ENCODE measurements at places on chromosomes 3 and 15.

DNA sequence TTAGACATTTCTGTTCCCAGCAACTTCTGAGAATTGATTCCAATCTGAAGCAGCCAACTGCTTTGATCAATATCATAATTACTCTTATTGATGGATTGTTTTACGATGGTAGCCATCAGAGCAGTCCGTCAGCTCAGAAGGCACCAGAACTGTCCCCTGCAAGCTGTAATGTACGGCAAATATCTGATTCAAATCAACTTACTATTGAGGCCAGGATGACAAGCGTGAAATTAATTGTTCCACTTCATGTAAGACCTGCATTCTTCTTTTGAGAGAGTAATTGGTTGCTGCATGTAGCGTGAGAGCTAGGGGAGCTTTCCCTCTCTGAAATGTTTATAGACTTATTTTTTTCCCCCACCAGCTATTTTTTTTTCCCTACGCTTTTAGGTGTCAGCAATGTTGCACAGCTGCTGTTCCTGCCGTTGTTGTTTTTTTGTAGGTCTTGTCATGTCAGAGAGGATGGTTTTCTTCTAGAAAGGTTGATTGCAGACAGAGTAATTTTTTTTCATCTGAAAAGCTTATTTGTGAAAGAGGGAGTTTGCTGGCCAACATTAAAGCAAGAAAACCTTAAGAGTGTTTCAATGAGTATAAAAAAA, 134.9 kb downstream of the CACNA2D3 start:
- no peak for DNase-seq

- DNase-seq = no peak
Observed at GRCh38 chr3:112407214-112407887, 74.4 kb downstream of the CD200 start.

DNA sequence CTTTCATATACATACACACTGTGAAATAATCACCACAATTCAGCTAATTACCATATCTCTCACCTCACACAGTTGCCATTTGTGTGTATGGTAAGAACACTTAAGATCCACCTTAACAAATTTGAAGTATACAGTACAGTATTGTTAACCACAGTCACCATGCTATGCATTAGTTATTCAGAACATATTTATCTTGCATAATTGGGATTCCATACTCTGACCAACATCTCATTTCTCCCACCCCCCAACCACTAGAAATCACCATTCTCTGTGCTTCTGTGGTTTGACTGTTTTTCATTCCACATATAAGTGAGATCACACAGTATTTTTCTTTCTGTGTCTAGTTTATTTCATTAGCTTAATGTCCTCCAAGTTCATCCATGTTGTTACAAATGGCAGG, 247.7 kb upstream of the CTNNB1 start:
- DNase-seq = peak; percentile 96

GRCh38 chr15:56933410-56933809, 15.0 kb downstream of the TCF12 start:
- DNase-seq = no peak

DNA sequence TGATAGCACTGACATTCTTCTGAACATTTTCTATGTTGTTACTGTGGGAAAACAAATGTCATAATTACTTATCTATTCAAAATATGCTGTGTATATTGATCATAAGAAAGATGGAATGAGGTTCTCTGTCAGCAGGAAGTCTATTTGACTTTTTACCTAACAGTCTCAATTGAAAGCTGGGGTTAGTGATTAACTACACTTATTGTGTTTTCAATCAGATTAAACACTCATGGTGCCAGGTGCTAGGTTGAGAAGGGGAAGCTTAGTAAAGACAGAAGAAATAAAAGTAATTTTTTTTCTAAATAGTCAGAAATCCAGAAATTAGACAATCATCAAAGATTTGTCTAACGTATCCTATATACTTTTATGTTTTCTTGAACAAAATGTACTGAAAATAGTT, 281.0 kb upstream of the NR2E3 start:
- no peak for DNase-seq

GRCh38 chr15:71364117-71364584, 248.9 kb downstream of the THSD4 start:
- DNase-seq = peak; percentile 21

- peak; percentile 55 for DNase-seq
Observed at GRCh38 chr3:175065497-175065896, 206.4 kb downstream of the NAALADL2 start.

- DNase-seq = no peak
Observed at GRCh38 chr3:53120336-53120735, 9.9 kb downstream of the RFT1 start.

DNA sequence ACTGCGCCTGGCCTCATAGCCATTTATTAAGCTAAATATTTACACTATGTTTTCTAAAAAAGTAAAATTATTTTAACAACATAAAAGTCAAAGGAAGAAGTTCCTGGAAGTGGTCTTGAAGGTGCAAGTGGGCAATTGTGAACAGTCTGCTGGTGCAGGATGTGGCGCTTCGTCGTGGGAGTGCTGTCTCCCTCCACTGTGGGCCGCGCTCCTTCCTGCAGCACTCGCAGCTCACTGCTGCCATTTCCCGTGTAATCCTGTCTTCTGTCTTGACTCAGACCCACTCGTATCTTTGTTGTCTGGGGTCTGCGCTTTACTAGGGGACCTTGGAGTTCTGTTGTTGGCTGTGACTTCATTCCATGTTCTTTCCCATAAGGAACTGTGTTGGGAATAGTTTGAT, 56.3 kb downstream of the APBA2 start:
- DNase-seq = no peak

Measured in choroid plexus epithelial cell (primary cell).